ENCODE measurements at places on chromosomes 4 and X.

GRCh38 chr4:148333265-148333664 is 108.9 kb downstream of the NR3C2 start:
- no peak for DNase-seq

- no peak for DNase-seq
Measured at GRCh38 chrX:10166731-10167151, 10.0 kb downstream of the CLCN4 start.

- no peak for DNase-seq
Measured at GRCh38 chr4:8439914-8440491, 520 bp downstream of the ACOX3 start.

GRCh38 chr4:26870576-26871262 is 10.1 kb downstream of the STIM2 start:
- DNase-seq: no peak
